ENCODE measurements at places on chromosomes 1 and 21.

DNA sequence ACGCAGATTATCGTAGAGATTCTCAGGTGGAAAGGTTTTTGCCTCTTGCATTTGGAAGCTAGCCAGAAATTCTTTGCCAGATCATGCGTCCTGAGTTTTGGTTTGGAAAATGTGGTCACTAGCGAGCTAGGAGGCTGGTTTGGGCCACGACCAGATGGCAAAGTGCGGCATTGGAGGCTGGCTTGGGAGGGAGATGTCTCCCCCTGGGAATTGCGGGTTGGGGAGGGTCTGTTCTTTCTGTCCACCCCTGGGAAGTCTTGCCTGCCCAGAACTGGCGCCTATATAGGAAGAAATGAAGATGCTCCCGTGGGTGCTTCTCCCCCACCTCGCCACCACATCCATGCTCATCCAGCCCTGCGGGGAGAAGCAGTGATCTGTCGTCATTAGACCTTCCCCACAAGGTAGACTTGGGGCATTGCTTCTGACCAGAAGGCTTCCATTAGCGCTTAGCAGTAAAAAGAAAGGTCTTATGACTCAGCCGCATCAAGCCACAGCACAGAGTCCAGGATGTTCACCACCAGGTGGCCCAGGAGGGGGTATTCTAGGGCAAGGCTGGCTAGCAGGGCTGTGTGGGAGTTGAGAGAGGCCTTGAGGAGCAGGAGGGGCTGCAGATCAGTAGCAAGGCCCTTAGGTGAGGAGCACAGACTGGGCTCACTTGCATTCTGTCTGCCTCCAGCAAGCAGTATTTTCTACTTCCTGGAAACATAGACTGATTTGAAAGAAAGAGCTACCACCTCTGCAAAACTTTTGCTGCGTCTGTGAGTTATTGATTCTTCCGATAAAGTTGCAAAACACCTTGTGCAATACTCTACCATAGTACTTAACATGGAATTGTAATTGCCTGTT, 1.5 kb upstream of the PTP4A2 start:
- DNase-seq: peak; percentile 65

DNA sequence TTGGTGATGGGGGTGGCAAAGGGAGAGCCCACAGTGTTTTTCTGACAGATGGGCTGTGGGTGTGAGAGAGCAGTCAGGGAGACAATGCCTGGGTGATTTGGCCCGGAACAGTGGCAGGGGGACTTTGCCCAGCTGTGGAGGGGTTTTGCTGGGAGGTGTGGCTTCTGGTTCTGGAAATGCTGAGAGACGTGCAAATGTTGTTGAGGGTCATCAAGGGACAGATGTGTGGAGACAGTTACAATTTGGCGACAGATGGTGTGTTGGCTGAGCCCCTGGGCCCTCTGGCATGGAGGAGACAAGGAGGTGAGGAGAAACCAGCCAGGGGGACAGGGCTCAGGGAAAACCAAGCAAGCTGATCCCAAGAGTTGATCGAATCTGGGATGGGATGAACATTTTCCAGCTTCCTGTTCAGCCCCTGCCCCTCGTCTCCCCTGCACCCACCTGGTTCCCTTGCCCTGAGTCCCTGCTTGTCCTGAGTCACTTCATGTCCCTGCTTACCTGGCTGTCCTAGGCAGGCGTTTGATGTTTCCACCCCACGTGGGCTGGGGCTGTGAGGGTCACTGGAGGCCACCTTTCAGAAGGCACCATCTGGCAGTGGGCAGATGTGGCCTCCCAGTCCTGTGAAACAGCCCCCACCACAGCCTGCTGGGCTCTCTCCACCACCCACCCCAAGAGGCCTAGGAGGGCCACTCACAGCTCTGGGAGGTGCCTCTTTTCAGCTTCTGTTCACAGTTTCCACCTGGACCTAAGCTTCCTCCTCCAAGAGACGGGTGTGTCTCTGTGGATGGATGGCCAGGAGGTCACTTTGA, 15.8 kb upstream of the ZNF678 start:
- no peak for DNase-seq

DNA sequence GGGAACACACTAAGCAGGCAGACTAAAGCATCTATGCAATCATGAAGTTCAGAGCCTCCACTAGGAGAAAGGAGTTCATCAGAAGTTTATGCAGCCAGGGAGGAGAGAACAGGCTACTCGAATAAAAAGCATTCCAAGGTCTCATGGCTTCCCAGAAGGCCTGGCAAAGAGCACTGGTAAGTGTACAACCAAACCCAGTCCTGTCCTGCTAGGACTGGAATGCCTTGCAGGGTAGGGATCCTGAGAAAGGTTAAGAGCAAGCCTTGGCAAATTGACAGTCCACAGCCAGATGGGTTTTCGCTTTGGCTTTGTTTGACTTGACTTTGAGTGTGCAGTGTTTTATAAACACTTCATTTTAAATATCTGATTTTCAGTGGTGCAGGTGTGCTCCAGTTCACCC, 133.6 kb upstream of the ATP1B1 start:
- DNase-seq: no peak

DNA sequence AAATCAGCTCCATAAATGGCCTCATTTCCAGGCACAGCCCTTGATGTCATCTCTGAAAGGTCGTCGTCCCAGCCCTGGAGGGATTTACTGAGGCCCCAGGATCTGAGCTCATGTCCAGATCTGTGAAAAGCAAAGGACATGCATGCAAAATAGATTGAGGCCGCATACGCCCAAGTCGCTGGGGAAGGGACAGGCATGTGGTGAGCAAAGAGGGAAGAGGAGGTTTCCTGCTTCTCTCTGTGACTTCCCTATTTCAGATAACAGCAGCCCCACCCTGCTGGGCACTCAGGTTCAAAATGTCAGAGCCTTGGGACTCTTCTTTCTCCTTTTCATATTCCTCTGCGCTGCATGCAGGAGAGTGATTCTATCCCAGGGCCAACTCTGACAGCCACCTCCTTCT, 197.2 kb downstream of the ADSS2 start:
- no peak for DNase-seq

DNA sequence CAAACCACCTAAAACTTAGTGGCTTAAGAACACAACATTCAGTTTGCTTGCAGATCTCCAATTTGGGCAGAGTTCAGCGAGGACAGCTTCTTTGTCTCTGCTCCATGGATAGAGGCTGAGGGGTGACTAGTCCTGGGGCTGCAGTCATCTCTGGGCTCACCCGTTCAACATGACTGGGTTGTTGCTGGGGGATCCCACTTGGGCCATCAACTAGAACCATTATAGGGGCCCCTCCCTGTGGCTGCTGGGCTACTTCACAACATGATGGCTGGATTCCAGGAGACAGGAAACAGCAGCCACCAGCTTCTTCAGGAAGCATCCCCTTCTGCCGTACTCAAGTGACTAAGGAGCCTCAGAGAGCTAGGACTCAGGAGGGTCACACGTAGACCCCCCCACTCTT, 140.9 kb downstream of the RHOU start:
- no peak for DNase-seq

DNA sequence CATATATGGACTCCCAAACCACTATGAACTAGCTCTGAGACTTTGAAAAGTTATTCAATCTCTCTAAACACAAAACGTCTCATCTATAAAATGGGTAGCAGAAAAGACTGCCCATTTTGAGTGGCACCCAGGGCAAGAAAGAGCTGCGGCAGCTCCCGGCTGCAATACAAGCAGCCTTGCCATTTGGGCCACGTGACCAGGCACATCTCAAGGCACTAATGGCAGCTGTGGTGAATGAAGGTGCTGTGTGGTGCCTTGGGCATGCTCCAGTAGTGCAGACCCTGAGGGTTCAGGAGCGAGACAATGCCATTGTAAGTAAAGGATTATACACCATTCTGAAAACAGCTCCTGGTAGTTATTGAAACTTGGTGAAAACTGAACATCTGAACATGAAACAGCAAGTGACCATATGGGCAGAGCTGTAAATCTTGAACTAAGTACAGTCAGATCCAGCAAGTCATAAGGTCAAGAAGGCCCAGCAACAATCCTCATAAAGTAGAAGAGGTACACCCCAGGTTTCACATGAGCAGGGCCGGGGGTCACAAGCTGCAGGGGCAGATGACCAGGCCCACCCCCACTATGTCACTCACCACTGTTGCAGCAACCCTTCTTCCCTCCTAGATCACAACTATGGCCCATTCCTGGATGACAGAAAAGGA, 39.4 kb upstream of the HIVEP3 start:
- no peak for DNase-seq

GRCh38 chr1:232209357-232209756, 420.6 kb downstream of the SIPA1L2 start:
- no peak for DNase-seq

- no peak for DNase-seq
Measured at GRCh38 chr1:3483801-3484444, 29.5 kb downstream of the ARHGEF16 start.

GRCh38 chr1:13769212-13769611, 69.2 kb downstream of the PRDM2 start:
- no peak for DNase-seq

GRCh38 chr21:32917362-32918135, 108.2 kb upstream of the OLIG2 start:
- no peak for DNase-seq

DNA sequence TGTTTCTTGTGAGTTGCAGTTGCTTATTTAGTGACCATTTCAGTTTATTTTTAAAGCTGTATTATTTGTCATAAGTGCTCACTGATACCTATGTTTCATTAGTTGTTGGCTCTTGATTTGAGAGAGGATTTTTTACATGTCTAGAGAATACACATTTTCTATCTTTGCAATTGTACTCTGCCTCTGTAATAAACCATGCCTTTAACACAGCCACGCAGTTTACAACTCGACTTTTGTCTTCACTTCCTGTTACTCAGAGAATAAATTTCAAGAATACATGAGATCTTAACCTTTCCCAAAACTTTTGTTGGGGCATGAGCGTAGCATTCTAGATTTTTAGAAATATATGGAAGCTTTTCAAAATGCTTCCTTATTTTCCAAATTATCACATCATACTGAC, 14.9 kb upstream of the ZNF678 start:
- DNase-seq: no peak

DNA sequence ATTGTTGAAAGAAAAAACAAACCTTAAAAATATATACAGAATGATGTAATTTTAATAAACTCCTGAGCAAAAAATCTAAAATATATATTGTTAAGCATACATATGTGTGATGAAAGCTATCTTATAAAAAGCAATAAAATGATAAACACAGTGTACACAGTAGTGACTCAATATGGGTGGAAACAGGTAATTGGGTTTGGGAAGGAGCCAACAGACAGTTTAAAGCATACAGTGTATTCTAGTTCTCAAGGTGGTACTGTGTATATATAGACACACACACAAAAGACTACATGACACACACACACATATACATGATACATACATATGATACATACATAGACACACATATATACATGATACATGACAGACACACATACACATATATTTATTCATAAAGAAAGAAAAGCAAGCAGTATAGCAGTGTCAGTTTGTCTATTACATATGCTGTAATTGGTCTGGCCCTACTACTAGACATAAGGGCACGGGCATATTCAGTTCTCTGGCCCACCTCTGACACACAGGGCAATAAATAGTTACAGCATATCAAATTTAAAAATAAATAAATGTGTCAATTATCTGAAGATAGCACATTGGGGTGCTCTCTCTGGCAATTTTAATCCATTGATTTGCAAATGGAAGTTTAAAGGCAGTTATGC, 330.2 kb downstream of the S1PR1 start:
- DNase-seq: no peak

GRCh38 chr1:204085876-204086275, 13.0 kb downstream of the SOX13 start:
- DNase-seq: no peak

DNA sequence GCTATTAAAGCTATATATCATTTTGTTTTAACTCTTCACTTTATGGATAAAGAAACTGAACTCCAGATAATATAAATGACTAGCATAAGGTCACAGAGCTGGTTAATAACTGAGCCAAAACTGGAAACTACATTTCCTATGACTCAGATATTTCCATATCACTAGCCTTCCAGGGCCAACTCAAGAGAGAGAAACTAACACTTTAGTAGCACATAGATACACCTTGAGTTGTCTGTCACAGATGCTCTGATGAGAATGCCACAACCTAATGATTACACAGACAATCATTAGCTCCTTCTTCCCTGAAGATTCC, 40.7 kb downstream of the NME7 start:
- no peak for DNase-seq

GRCh38 chr1:102472520-102472919, 475.8 kb upstream of the OLFM3 start:
- no peak for DNase-seq

GRCh38 chr1:113565621-113566020, 175.3 kb downstream of the MAGI3 start:
- no peak for DNase-seq

DNA sequence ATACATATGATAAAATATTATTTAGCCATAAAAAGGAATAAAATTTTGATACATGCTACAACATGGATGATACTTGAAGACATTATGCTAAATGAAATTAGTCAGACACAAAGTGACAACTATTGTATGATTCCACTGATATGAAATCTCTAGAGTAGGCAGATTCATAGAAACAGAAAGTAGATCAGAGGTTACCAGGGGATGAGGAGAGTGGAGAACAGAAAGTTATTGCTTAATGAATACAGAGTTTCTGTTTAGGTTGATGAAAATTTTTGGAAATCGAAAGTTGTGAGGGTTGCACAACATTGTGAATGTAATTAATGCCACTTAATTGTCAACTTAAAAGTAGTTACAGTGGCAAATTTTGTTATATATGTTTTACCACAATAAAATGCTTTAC, 315.7 kb upstream of the USP25 start:
- DNase-seq: no peak

GRCh38 chr21:43994085-43994484, 18.0 kb upstream of the TRAPPC10 start:
- DNase-seq: no peak

DNA sequence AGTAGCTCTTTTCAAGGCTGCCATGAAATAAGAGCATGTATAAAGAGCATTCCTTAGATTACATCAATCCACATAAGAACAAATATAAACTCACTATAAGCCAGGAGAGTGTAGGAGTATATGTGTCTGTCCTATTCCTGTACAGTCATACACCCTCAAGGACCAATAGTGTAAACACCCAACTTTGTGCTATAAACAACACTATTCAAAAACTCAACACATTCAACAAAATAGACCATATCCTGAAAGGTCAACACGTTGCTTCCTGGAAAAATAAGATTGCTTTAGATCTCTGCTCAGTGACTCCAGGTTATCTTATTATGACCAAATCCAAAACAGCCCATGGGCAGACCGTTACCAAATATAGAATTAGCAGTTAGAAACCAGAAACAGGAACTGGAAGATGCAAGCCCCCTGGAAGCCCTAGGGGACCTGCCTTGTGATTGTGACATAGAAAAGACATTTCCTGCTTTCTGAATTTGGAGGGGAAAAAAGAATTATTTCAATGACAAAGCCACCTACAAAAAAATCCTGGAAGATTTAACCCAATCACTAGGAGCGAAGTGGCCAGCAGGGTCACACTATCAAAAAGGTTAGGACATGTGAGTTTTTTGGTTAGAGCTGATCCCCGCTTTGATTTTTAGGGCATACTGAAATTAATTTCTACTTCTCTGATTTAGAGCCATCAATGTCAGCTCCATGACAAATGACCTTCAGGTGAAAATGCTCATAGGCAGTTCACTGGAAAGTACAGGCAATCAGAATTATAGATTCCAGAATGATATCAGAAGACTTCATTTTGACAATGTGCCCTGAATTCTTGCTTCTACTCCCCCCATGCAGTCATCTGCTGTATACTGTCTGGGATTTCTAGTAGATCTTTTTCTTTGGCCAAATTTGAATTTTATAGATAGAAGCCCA, 59.9 kb downstream of the LRRC8C start:
- DNase-seq: no peak

Measured in activated CD8-positive, alpha-beta memory T cell treated with anti-CD3 and anti-CD28 coated beads for 4 hours (primary cell).